ENCODE measurements at places on chromosomes 3 and 15.

DNA sequence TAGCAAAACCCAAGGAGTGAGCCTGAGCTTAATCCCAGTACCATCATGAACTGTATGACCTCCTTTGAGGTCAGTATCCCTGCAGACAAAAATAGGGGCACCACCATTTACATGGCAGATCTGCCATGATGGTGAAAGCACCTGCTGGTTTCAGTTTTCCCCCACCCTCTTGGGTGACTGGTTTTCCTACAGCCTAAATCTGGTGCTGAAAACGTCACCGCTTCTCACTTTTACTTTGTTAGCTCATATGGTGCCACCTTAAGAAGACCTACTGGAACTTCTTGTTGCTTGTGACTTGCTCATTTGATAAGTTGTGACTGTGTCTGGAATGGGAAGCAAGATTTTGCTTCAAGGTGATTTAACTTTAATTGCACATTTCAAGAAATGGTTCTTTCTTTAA, 5.1 kb downstream of the PPP1R2 start:
- no peak for DNase-seq

- DNase-seq: no peak
Observed at GRCh38 chr3:27194861-27195483, 174.2 kb downstream of the NEK10 start.

DNA sequence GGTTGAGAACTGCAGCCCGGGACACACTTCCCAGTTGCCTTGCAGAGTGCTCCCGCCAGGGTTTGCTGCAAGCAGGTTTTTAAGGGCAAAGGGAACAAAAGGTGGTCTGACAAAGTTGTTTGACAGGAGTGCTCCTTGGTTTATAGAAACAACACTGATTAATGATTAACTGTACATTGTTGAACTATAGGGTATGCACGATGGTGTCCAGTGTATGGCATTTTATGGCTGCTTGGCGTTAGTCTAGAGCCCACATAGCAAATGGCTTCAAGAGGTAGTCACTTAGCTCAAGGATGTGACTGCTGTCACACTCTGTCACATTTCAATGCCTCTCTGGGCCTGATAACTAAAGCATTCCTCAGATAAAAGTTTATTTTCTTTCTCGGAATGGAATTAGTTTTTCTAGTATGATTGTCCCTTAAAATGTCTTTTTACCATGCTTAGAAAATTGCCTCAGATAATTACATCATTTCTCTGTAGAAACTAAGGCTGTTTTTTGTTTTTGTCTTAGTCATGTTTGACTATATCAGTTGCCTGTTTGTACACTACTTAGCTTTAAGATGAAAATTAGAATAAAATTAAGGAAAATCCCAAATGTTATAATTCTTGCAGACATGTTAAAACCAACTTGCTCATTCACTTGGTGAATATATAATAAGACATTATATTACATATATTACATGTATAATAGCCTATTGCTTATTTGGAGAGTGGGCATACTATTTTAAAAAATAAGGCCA, 61.3 kb upstream of the GATM start:
- no peak for DNase-seq

- DNase-seq: peak; percentile 19
Observed at GRCh38 chr3:43423142-43423541, 136.8 kb downstream of the SNRK start.

- no peak for DNase-seq
Observed at GRCh38 chr3:54349231-54349652, 226.9 kb downstream of the CACNA2D3 start.

DNA sequence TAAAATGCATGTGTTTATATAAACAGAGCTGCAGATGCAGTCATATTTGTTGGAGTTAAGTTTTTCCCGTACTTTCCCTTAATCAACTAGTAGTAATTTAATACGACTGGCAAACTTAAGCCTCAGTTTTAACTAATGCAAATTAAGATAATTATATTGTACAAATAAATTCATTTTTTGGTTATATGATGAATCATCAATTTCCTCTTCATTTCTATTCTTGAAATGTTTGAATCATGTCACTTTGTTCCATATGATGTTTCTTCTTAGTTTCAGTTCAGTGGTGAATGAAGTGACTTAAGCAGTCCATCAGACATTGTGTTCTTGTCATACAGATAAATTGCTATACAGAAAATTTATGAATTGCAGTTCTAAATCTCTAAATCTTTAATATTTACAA, 1361.2 kb upstream of the EPHA6 start:
- no peak for DNase-seq

- no peak for DNase-seq
Observed at GRCh38 chr3:42546691-42547213, 35.0 kb downstream of the SEC22C start.

- DNase-seq: no peak
Observed at GRCh38 chr3:106425026-106425425, 556.2 kb upstream of the CBLB start.

- peak; percentile 59 for DNase-seq
Observed at GRCh38 chr15:51750792-51751696, at the start of gene TMOD2. TSS of gene TMOD2 (plus strand) at chr15:51751597. CDS start at chr15:51766442, 14,845 bp downstream.

DNA sequence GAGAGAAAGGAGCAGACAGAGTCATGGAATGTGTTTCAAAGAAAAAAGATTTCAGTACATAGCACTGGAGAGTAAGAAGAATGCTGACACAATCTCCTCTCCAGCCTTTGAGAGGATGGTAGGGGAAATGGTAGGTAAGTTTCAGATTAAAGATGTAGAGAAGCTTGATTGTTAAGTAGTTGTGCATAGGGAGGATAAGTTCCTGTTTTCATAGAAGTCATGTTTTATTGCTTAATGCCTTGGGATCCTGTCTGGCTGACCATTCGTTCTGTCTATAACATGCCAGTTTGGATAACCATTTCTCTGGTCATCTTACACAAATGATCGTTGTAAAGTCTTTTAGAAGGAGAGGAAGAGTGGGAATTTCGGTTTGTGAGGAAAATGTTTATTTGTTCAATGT, 95.7 kb upstream of the IGSF10 start:
- peak; percentile 66 for DNase-seq

- no peak for DNase-seq
Observed at GRCh38 chr3:156465194-156465593, 89.7 kb downstream of the SSR3 start.

GRCh38 chr15:90708516-90708915, 8.6 kb upstream of the BLM start:
- no peak for DNase-seq

DNA sequence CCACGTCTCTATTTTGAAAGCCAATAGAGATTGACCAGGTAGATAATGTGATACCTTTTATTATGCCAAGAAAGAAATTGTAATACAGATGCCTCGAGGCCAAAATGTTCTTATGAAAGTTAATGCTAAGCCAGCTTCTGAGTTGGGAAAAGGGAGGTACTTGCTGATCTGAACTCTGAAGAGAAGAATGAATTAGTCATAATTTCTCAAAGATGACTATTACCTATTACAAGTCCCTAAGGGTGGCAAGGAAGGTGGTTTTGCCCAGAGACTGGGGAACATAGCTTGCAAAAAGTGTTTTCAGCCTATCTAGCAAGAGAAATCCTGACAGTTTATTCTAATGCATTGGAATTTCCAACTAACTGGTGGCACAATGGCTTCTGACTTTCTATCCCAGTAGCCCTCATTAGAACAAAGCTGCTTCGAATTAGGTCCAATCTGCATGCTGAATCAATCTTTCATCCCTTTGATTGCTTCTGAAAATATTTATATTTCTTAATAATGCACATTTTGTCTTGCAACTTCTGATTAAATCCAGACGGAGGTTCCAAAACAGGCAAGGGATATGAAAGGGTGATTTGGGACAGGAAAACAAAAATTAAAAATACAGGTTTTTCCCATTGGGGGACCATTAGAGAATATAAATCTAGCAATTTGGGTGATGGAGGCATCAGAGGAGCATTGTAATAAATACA, 17.7 kb upstream of the NR2F2 start:
- peak; percentile 22 for DNase-seq

GRCh38 chr3:127822682-127823425, 539 bp upstream of the MGLL start:
- DNase-seq: no peak

DNA sequence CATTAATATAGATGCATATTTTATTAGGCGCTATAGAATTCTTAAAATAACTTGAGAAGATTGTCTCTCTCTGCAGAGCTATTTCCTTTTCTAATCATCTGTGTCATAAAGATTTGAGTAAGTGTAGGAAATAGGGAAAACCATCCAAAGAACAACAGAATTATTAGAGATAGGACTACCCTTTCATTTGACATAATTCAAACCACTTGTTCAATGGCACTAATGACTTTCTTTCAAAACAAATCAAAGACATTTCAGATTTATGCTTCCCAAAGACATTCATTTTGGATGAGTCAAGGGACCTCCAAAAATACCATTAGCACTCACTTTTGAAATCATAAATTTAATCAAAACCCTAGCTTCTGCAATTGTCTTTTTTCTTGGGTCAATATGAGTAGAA, 29.5 kb downstream of the PRICKLE2 start:
- DNase-seq: no peak

- DNase-seq: no peak
Observed at GRCh38 chr3:102174832-102175374, 259.9 kb upstream of the ZPLD1 start.

DNA sequence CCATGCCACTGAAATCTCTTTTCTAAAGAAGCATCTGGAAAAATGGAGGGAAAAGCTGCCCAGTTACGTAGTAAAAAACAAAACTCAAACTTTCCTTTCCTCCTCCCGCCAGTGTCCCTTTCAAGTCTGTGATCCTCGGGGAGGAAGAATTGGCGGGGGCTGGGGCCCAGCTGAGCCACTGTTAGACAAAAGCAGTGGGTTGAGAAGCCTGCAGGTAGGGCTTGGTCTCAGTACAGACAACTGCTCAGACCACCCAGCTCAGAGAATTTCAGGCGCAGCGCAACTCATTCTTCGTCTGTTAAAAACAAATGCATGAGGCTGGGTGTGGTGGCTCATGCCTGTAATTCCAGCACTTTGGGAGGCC, 117.1 kb downstream of the MYLK start:
- DNase-seq: no peak

- no peak for DNase-seq
Observed at GRCh38 chr3:80696280-80696679, 928.5 kb upstream of the ROBO1 start.

- no peak for DNase-seq
Observed at GRCh38 chr3:172174513-172175253, 135.3 kb downstream of the FNDC3B start.

DNA sequence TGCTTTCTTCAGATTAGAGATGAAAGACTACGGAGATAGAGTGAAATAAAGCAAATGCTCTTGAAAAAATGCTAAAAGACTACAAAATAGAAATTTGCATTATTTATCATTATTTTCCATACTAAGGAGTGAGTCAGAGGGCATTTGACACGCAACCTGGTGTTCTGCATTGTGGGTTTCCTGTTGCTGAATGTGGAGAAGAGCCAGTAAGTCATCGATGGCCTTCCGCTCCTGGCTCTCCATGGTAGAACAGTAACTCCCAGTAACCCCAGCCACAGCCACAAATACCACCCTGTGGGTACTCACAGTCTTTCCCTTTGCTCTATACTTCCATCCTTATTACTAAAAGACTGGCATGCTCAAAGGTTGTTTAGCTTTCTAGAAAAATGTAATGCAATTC, 61.5 kb downstream of the CGGBP1 start:
- peak; percentile 68 for DNase-seq

DNA sequence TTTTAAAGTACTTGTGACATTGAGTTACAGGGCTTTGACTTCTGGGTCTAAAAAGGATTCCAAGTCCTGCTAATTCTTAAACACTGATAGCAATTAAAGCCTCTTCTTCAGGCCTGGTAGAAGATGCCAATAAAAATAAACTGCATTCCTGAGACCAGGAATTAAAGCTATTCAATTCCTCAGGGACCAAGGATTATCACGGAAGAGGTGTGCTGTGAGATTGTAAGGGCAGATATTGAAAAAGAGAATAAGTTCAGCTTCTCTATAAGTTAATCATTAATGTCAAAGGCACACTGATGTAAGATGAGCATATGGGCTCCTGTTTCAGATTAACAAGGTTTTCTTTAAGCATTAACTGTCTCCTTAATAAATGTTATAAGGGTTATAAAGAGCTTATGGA, 611.3 kb downstream of the SI start:
- no peak for DNase-seq

DNA sequence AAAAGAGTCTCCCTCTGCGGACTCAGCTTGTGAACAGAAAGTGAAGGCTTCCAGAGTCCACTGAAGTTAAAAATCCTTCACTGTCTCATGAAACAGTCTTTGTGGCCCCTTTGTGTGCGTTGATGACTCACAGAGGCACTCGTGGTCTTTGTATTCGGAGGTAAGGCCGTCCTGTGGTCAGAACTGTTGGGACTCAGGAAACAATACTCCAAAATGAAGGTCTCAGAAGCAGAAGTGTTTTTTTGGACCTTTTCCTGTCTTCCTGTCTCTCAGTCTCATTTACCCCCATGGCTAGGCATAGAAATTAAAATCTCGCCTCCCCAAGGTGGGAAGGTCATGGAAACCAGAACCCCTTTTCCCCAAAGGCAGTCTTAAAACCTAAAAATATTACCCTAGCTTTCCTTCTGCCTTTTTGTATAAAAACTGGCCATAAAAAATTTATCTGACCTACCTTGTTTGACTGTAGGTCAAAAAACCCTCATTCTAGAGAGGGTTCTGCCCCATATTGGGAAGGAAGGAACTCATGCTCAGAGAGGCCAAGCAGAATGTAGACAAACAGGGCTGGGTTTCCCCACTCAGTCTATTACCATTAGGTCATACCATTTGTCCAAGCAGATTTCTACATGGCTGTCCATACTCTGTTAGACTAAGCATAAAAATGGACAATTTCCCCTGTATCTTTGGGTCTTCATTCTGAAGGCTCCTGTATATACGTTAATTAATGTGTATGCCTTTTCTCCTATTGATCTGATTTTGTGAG, 19.1 kb upstream of the EPB42 start:
- peak; percentile 96 for DNase-seq

DNA sequence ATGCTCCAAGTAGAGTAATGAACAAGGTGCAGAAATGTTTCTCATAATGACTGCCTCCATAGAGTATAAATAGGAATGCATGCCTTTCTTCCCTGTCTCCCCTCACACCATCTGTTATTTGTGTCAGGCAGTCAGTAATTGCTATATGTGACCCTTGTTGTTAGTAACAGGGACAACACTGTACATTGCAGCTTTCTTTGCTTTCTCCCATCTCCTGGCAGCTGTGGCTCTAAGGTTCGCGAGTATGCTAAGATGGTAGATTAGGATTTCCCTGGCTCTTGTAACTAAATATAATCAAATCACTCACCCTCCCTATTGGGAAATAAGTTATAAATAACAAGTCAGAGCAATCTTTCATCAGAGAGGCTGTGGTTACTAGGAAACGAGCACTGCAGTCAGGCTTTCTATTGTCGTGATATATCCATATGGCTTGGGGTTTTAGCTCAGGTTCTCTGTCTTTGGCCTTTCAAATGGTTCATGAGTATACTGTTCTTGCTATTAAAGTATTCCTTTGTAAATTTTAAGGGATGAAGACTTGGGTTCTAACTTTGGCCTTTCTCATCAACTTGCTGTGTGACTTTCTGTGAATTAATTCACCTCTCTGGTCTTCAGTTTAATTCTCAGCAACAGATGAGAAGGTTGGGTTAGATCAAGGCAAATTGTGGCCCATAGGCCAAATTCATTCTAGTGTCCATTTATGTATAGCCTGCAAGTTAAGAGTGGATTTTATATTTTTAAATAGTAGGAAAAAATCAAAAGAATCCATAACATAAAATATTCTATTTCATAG, 8.1 kb upstream of the MINDY4B start:
- DNase-seq: no peak
